Right ventricle myocardium superior (tissue), 1 donor: ENCODE measurements at places on chromosomes 4 and X.

DNA sequence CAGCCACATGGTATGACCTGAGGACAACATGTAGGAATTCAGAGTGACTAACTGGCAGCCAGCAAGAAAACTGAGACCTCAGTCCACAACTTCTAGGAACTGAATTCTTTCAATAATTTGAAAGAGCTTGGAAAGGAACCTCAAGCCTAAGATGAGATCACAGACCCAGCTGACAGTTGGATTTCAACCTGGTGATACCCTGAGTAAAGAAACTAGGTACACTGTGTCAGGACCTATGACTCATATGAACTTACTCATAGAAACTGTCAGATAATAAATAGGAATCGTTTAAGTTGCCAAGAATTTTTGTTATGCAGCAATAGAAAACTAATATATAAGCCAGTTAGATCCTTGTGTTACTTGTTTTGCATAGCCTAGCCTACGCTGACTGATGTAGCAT lies 102.4 kb upstream of the DCAF12L1 start:
- DNase-seq, result no peak

DNA sequence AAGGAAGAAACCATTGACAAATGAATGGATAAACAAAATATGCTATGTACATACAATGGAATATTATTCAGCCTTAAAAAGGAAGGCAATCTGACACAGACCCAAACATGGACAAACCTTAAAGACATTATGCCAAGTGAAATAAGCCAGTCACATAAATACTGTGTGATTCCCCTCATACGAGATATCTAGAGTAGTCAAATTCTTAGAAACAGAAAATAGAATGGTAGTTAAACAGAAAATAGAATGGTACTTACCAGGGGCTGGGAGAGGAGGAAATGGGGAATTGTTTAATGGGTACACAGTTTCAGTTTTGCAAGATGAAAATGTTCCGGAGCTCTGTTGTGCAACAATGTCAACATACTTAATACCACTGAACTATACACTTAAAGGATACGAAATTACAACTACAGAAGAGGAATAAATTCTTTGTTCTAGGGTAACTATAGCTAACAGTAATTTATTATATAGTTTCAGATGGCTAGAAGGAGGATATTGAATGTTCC lies 47.8 kb upstream of the DUSP21 start:
- DNase-seq, result no peak

- DNase-seq, result peak; percentile 14
These were observed at the start of gene GALNTL6 for GRCh38 chr4:171812665-171813525. TSS of gene GALNTL6 (plus strand) at chr4:171813404.

DNA sequence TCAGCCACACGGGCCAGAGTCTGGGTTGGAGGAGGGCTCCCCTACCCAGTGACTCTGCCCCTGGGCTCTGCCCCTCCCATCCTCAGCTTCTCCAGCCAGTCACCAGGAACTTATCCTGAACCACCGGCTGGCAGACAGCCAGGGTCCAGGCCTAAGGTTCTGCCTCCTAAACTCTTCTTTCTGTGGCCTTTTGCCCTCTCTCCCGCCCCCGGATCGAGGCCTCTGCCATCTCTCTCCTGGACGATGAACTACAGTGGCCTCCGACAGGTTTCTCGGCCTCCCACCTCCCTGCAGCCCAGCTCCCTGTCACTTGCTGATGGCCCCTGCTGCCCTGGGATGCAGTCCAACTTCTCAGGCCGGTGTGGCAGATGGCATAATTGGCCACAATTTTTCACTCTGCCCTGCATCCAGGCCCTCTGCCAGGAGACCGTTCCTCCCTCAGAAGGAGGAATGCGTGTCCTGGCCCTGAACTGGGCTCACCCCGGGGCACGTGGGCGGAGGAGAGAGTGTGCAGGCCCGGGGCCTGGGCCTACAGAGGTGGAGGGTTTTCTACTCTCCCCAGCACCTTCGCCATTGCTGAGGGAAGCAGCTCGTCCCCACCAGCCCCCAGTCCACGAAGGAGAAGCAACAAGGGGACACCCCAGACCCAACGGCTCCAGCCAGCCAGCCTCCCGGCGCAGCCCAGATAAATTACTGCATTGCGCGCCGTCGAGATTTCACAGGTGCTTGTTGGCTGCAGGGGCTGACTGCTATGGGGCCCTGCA lies 81.9 kb upstream of the LRPAP1 start:
- peak; percentile 58 for DNase-seq

- DNase-seq, result no peak
These were observed 128.5 kb downstream of the ATG4A start for GRCh38 chrX:108219949-108220601.

- no peak for DNase-seq
These were observed 41.7 kb downstream of the LIN54 start for GRCh38 chr4:82968972-82969371.

DNA sequence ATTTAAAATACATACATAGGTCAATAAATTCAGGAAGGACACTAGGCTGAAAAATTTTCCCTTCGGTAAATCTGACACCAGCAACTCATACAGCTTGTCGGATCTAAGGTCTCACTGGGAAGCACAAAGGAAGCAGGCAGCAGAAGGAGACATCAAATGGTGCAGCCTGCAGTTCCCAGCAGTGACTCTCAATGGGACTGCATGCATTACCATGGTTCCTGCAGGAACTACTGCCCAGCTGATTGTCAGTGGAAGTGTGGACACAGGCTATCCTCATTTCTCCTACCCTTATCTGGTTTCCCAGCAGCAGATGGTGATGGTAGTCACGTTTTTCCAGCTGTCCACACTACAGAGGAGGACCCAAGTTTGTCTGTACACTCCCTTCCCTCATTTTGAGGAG lies 113.3 kb downstream of the PPP1R2C start:
- no peak for DNase-seq

DNA sequence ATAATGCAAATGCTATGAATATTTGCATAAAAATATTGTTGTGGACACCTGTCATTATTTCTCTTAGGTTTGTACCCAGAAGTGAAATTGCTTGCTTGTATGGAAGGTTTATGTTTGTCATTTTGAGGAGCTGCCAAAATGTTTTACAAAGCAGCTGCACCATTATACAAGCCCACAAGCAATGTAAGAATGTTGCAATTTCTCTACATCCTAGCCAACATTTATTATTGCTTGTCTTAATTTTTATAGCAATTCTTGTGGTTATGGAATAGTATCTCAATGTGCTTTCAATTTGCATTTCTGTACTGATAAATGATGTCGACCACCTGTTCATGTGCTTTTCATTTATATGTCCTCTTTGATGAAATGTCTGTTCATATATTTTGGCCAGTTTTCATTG lies 18.7 kb upstream of the RBMX start:
- DNase-seq, result no peak

- DNase-seq, result no peak
These were observed 43.4 kb downstream of the MED28 start for GRCh38 chr4:17657849-17658248.

- no peak for DNase-seq
These were observed 14.7 kb upstream of the CBR4 start for GRCh38 chr4:169024762-169025161.

DNA sequence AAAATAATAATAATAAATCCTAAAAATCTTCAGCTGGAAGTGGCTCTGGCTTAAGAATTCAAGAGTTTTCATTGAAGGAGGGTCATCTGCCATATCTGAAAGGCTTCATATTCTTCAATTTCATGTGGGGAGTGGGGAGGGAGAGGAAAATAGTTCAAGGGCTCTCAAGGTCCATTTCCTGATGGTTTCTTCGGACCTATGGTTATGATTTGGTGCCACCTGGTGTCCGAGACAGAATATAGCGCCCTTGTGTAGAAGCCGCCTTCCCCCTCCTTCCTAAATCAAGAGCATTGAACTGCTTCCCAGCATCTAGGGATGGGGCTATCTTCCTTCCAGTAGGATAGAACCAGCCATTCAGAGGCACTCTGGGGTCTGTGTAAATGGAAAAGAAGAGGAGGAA lies 34.3 kb downstream of the NLGN3 start:
- DNase-seq, result peak; percentile 43

DNA sequence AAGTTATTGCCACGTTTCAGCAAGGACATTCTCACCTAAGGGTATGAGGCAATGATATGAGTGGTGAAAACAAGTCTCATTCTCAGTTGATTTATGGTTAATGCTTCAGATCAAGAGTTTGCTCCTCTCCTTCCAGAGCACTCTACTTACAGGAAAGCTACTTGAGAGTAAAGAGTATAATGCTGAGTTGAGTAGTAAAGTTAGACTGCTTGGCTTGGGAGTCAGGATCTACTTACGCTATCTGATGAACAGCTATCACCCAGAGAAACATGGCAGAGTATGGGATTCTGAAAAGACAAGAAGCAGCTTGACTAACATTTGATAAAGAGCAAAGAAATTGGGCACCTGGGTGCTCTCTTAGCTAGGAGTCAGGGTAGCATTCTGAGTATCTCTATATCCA lies 211.8 kb downstream of the GLUD2 start:
- no peak for DNase-seq

DNA sequence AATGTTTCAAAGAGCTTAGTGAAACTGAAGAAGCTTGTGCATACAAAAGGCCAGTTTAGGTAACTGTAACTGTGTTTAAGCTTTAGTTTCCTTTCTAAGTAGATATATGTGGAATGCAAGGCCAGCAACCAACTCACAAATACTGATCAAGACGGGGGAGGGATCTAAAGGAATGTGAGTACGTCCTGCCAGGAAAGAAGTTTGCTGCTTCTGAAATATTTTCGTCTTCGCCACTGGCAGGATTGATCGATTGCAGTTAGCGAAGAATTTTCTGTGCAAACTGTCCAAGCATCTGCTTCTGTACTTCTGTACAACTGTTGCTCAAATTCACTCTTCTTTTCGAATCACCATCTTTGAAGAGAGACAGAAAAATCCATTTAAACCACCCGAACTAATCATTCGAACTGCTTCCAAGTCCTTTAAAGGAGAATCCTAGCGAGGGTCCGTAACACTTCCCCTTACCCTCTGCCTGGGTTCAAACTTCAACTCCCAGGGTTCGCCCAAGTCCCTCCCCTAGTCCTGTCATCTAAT lies 373 bp upstream of the INTS6L start:
- DNase-seq, result no peak

GRCh38 chrX:143461606-143462005 lies 55.7 kb downstream of the SPANXN3 start:
- no peak for DNase-seq

- no peak for DNase-seq
These were observed 48.4 kb upstream of the MAP3K15 start for GRCh38 chrX:19563746-19564145.

DNA sequence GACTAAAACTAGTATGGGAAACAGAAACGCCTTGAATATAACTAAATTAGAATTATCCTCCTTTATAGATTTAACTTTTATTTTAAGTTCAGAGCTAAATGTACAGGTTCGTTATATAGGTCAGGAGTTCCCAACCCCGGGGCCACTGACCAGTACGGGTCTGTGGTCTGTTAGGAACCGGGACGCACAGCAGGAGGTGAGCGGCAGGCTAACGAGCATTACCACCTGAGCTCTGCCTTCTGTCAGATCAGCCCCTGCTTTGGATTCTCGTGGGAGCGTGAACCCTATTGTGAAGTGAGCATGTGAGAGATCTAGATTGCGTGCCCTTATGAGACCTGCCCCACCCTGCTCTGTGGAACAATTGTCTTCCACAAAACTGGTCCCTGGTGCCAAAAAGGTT lies 51.0 kb downstream of the FAT4 start:
- DNase-seq, result peak; percentile 24

DNA sequence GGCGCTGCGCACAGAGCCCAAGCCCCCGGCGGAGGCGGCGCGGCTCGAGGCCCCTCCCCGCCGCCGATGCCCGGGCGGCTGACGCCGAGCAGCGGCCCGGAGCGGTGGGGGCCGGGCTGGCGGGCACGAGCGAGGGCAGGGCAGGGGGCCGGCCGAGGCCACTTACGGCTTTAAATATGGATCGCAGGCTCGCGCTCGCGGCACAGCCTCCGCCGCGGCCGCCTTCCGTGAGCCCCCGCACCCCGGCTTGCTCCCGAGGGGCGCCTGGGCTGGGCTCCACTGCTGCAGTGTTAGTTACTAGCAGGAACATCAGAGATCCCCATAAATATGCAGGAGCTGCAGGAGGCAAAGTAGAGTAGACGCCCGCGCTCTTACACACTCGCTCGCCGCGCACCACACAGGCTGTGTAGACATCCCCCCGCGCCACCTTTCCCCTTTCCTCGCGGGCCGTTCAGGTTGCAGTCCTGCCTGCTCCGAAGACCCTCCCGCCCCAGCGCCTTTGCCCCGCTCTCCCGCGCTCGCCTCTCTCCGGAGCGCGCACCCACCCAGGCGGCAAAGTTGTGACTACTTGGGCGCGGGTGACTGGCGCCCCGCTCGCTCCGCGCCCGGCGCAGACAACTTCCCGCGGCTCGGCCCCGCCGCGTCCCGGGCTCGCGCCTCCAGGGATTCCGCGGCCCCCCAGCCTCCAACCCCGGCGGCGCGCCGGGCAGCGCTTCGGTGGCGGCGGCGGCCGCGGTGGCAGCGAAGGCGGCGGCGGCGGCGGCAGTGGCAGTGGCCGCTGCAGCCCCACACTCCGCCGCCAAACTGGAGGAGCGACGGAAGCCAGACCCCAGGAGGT lies 152.0 kb upstream of the SLC4A4 start:
- DNase-seq, result peak; percentile 73

- no peak for DNase-seq
These were observed 24.6 kb upstream of the WWC2 start for GRCh38 chr4:183074288-183074990.

DNA sequence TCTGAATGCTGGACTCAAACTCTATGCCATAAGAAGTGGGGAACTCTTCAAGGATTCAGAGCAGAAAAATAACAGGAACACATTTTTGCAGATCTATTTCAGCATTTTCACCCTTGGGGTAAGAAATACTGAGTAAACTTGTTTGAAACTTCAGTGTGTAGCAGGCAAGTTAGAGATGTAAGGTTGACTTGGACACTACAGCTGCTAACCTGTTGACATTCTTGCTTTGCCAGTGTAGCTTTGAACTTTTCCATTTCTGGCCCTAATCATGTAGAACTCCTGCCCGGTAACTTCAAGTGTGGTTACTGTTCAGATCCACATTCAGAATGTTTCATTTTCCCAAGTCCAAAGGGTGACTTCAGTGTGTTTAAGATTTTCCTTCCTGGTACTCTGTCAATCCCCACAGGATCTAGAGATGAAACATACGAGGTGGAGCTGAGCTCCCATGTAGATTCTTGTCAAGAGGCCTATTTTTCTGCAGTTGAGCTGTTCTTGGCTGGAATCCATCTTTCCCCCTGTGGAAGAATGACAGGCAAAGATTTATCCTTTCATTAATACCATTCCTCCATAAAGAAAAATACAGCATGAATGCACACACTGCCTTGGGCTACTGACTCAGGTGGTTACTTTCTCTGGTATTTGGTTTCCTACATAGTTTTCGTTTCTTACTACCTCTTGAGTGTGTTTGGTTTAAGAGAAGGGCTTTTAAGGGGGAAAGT lies 34.1 kb downstream of the FHDC1 start:
- no peak for DNase-seq

GRCh38 chr4:119297795-119298194 lies 24.1 kb downstream of the FABP2 start:
- no peak for DNase-seq

DNA sequence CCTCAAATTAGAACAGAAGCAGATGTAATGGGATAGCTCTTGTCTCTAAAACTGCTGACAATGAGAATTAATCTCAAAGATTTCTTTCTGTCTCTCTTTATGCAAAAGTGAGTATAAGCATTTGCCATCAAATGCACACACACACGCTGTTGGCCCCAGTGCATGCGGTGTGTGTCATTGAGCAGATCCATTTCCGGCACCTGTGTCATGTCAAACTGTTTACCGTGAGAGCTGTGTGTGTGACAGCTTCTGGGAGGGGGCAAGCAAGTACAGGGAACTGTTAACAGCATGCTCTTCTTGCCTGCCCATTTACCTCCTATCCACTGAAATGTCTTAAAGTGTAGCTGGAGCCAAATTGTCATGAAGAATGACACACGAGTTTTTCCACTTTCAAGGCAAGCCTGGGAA lies 297.9 kb upstream of the FAT4 start:
- no peak for DNase-seq
